ENCODE measurements at places on chromosomes 6 and 20.

DNA sequence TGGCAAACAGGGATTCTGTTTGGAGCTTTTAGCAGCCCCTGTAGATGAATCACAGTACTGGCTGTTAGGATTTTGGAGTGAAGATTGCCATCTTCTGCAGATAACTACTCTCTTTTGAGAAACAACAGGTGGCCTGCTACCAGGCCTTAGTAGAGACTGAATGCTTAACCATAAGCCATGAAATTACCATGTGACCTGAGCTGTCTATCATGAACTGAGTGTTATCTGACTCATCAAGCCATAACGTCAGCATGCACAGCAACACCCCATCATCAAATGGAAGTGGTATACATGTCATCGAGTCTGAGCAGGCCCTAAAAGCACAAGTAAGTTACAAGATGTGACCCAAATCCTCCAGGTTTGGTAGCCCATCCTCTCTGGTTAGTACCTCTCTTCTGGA lies 132.6 kb downstream of the GPR63 start:
- no peak for DNase-seq

- no peak for DNase-seq
Measured at GRCh38 chr6:79789896-79790295, 157.5 kb downstream of the ELOVL4 start.

DNA sequence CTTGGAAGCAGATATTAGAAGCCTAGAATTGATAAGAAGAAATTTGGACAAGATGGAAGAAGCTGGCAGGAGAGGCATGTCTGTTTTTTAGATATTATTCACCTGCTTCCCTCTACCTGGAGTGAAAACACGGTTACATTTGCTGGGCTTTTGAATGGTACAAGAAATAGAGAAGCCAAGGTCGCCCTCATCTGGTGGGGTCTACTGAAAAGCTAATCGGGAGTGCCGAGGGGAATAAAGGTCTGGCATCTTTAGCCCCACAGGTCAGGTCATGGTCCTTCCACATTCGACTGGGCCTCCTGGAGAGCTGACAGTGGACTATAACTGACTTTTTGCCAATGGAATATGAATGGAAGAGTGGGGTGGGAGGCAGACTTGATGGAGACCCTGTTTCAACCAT lies 4.6 kb upstream of the C2 start:
- no peak for DNase-seq

DNA sequence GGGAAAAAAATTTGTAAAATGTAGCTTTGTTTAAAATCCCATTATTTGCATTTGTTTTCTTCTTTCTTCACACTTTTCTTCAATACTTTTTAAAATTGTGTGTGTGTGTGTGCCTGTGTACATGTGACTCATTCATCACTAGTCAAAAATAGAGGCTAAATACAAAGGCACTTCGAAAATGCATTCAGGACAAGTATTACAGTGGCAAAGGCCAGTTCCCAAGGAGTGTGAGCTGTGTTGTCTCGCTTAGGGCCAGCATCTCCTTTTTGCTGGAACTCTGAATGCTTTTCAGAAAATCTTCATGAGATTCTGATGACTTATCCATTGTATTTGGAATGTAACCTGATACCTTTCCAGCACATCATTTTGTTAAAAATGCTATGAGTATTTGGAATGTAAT lies 288.5 kb upstream of the CNR1 start:
- DNase-seq: no peak

DNA sequence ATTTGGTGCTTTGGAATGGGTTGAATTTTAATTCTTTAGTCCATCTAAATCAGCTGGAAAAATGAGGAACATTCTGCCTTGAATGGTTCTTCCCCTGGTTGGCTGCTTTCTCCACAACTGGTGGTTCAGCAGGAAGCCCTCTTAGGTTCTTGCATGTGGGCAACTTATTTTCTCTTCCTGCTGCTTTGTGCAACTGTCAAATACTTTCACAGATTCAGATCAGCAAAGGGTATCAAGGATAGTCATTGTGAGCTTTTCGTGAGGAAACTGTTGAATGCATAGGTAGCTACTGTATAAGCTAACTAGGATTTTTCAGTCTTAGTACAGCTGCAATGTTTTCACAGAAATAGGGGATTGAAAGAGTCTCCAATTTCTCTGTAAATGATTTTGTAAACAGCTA lies 72.9 kb upstream of the MRAP2 start:
- DNase-seq: no peak

- DNase-seq: no peak
Measured at GRCh38 chr6:159836718-159837490, 36.8 kb downstream of the PNLDC1 start.
